ENCODE measurements at places on chromosomes 3 and 15. TPM values are rescaled to one million over a fixed set of nuclear protein-coding genes. Genes with fewer than 3 reads are reported as not detected.

DNA sequence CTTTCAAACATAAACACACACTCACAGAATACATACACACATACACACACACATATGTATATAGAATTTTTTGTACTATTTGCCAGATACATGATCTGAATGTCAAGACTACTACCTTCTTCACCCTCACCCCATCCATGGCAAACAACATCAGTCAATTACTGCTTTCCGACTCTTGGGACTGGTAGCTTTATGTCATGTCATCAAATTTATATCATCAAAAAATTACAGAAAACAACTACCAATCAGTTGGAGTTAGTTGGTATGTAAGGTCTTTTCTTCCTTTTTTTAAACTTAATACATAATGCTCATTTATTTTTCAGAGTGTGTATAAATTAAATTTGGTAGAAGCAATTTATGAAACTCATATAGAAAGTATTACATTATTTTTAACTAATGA, 305.7 kb upstream of the MDFIC2 start:
- DNase-seq = no peak

The OR5AC2 gene
- total RNA-seq = not detected

DNA sequence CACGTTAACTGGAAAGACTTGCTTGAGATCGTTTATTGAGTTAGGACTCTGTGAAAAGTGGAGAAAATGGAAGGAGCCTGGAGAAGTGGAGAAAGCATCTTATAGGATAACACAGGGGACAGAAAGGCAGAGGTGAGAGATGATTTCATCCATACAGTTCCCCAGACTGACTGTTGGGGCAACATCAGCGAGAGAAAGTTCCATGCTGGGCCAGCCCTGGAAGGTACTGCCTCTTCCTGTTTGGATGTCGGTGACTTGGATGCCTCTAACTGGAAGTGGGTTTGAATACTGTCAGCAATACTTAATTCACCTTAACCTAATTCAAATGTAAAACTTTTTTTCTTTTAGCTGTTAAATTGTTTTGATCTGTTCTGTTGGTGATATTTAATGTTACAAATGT, 32.3 kb downstream of the ATP13A5 start:
- DNase-seq = no peak

- DNase-seq = no peak
These were observed 25.4 kb upstream of the THRB start for GRCh38 chr3:24520101-24520495.

The RCCD1 gene
- 8.6 TPM for total RNA-seq

- DNase-seq = no peak
These were observed 77.7 kb downstream of the CEP63 start for GRCh38 chr3:134563601-134564000.

DNA sequence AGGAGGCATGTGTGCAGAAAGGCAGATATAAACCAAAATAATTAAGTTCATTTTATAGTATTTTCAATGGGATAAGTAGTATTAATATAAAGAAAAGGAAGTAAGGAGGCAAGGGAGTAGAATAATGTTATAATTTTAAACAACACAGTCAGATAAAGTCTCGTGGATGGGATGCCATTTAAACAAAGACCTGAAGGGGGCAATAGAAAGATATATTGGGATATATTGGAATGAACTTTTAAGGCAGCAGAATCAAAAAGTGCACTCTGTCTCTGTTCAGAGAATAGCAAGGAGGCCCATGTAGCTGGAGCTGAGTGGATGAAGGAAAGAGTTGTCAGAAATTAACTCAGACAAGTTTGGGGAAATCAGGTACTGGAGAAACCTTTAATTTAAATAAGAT, 158.7 kb downstream of the CGGBP1 start:
- no peak for DNase-seq

The WDR49 gene
- 0.41 TPM for total RNA-seq

DNA sequence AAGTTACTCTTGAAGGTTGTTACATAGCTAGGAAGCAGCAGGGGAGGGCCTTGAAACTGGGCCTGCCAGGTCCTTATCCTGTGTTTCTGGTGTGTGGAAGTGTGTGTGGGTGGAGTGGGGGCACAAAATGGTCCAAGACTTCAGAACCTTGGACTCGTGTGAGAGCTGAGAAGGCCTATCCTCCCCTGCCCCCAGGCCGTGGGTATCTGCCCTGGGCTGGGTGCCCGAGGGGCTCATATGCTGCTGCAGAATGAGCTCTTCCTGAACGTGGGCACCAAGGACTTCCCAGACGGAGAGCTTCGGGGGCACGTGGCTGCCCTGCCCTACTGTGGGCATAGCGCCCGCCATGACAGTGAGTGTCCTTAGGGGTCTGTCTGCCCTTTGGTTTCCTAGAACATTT, 4.5 kb downstream of the CHRD start:
- no peak for DNase-seq

DNA sequence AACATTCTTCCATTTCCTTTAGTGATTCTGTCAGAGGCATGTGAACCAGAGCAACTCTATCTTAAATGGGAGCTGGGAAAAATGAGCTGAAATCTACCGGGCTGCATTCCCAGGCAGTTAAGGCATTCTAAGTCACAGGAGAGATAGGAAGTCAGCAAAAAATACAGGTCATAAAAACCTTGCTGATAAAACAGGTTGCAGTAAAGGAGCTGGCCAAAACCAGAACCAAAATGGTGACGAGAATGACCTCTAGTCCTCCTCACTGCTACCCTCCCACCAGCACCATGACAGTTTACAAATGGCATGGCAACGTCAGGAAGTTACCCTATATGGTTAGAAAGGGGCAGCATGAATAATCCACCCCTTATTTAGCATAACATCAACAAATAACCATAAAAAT, 66.4 kb downstream of the B3GALNT1 start:
- DNase-seq = no peak

GRCh38 chr3:111326144-111326995, 215.6 kb upstream of the CD96 start:
- no peak for DNase-seq

DNA sequence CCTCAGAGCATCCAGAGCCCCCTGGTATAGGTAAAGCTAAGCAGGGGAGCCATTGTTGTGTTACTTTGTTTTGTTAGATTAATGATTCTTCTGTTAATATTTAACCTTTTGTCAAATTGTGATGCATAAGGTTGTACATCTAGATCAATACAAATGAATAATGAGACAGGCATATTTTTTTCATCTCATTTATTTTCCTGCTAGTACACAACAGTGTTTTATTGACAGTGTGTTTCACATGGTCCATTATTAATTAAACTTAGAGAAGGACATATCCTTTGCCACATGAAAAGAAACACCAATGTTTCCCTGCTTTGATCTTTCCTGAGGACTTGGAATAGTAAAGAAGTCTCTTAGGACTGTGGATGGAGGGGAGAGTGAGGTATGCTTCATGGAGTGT, 543.6 kb upstream of the CFAP20DC start:
- no peak for DNase-seq

GRCh38 chr3:22606461-22606860, 596.7 kb upstream of the UBE2E2 start:
- no peak for DNase-seq

The HACD2 gene
- 18.8 TPM for total RNA-seq

DNA sequence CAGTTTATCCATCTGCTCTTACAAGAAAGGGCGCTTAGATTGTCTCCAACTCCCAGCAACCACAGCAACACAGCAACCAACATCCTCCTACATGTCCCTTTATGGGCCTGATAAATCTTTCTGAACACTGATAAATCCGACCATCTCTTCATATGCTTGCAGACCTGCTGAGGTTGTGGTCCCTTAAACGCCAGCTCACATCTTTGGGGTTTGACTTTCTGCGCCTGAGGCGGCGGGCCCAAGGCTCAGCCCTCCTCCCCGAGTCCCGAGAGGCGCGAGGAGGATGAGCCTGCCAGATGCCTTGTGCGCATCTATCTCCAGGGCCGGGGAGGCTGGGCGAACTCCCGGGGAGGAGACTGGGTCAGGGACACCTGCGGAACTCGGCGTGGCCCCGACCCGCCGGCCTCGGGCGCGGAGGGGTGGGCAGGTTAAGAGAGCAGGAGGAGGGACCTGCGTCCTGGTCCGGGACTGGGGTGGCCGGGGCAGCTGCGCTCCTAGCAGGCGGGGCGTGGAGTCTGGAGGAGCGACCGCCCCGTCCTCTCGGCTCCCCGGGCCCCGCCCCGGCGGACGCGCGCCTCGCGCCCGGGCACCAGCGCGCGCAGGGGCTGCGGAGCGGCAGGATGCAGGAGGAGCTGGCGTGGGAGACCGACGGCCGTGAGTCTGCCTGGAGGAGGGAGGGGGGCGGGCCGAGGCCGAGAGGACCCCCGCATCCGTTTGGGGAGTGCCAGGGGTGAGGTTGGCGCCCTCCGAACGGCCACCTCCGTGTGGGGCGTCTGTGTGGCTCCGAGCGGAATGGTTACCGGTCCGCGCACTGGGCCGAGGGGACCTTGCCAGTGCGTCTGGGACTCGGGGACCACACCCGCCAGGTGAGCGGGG, at the start of gene ANKDD1A:
ANKDD1A (plus strand) TSS at position 592 of the 876 bp plus-strand sequence; CDS start at position 621, 29 bp downstream.
- DNase-seq = peak; percentile 14

The SLC9C1 gene
- not detected for total RNA-seq

GRCh38 chr15:56797720-56798275, 64.5 kb upstream of the ZNF280D start:
- no peak for DNase-seq

The ZMYND10 gene
- total RNA-seq = not detected

DNA sequence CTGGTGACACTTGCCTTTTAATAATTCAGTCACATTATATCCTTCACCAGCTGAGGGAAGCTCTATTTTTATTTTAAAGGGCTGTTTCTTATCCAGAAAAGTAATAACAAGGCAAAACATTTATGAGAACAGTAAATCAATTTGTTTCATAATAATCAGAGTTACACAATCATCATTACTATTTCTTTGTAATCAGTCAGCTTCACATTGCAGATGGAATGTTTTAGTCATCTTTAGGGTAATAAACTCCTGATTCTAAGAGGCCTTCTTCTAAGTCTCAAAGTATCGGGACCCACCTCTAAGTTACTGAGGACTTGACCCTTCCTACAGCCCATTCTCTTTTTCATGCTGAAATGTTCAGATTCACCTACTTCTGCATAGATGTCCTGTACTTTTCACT, 298.3 kb upstream of the TGFBR2 start:
- DNase-seq = no peak

The AGBL1 gene
- not detected for total RNA-seq

GRCh38 chr3:67459796-67460195, 194.6 kb downstream of the SUCLG2 start:
- DNase-seq = no peak

The LARP6 gene
- 43.3 TPM for total RNA-seq
